ENCODE measurements at places on chromosomes 1 and 21. TPM values are rescaled to one million over a fixed set of nuclear protein-coding genes. Genes with fewer than 3 reads are reported as not detected.
A peak's percentile ranks its signal among the peaks of the same experiment; 100 is the strongest.

DNA sequence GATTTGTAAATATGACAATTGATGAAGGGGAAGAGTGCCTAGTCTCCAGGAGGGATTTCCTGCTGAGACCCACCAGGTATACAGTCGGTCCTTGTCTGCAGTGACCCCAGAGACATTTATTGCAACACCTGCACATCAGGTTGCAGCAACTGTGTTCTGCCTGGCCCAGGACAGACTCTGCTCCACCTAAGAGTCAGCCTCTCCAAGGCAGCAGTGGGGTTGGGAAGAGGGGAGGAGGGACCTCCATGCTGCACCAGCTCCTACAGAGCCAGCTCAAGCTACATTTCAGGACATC is 120.4 kb upstream of the IRF2BP2 start:
- H3K27me3 ChIP-seq = no peaks in the 10 kb centered on the region
- H3K4me1 ChIP-seq = peaks cover 35% of the 10 kb centered on the region
- H3K4me3 ChIP-seq = no peak overlapping the region
- no peaks in the 10 kb centered on the region for H3K36me3 ChIP-seq
- DNase-seq = no peak
- H3K27ac ChIP-seq = no peak overlapping the region

The KIAA1614 gene
- 1.8 TPM for total RNA-seq

The ERICH3 gene
- not detected for total RNA-seq

DNA sequence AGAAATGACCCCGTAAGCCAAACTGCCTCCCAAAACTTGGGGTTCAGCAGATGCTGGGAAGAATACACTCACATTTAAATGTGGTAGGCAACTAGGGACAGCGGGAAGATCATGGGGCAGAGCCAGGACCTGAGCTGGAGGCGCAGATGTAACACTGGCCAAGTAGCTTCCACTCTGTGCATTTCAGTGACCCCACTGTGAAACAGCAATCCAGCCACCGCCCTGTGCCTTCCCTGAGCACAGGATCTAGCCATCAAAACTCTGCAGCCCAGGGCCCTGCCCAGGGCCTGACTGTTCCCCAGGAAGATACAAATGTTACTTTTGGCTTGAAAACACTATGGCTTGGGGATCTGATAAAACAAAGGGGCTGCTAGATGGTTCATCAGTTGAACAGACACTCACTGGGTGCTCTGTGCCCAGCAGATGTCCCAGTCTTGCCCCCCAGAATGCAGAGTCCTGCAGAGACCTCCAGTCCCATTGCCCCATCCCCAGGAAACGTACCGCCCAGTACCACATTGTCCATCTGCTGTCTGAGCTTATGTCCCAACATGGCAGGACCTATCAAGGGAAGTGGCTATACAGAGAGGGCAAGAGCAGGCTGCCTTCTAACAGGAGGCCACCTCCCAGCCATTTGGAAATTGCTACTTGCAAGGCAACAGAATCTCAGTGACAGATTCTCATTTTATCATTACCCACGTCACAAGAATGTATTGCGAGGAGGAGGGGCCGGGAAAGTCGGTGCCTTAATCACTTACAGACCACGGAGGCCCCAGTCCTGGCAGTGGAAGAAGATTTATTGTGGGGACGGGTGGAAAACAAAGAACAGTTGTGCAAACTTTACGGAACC is 124.0 kb downstream of the DMRTB1 start:
- H3K36me3 ChIP-seq = no peaks in the 10 kb centered on the region
- H3K4me3 ChIP-seq = no peak overlapping the region
- peaks cover 4% of the 10 kb centered on the region for H3K4me1 ChIP-seq

- H3K36me3 ChIP-seq = no peaks in the 10 kb centered on the region
- peaks cover 7% of the 10 kb centered on the region for H3K27me3 ChIP-seq
- no peak overlapping the region for H3K27ac ChIP-seq
- DNase-seq = no peak
- H3K4me1 ChIP-seq = peaks cover 5% of the 10 kb centered on the region
Observed at GRCh38 chr1:230708631-230709580, 5.0 kb downstream of the AGT start.

The LCE2A gene
- total RNA-seq = not detected

- H3K27ac ChIP-seq = peak overlapping the region; percentile 8
- H3K4me3 ChIP-seq = no peak overlapping the region
- peaks cover 12% of the 10 kb centered on the region for H3K4me1 ChIP-seq
- H3K36me3 ChIP-seq = peaks cover 6% of the 10 kb centered on the region
Observed at GRCh38 chr1:243501002-243501401, 245.2 kb downstream of the SDCCAG8 start.

DNA sequence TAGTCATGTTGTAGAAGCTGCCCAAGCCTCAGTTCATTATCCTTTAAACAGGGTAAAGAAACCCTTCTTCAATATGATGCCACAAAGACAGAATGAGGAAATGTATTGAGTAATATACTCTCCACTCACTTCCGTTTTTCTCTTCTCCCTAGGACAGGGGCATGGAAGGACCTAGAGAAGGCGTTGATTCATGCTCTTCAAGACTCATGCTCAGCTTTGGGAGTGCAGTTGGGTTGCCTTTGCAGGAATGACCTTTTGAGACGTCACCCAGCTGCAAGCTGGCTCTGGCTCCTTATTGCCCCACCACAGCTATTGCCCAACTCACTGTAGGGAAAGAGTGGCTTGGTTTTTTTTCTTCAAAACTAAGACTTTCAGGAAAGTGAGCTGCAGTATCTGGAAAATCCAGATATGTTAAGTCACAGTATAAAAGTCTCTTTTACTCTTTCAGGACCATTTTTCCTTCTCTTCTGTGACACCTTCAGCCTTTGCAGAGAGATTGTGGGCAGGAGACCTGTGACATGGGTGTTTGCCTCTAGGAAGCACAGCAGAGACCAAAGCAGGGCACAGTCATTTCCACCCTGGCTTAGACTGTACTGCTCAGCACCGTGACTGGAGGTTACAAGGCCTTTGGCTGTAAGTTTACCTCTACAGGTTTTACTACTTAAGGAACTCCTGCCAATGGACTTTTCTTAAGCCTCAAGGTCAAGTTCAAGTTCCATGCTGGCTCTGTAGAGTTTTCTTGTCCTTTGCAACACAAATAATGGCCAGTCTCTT is 39.5 kb downstream of the XCL2 start:
- DNase-seq = peak; percentile 47
- H3K36me3 ChIP-seq = no peaks in the 10 kb centered on the region
- H3K4me1 ChIP-seq = peaks cover 4% of the 10 kb centered on the region
- no peaks in the 10 kb centered on the region for H3K27me3 ChIP-seq

The GJC2 gene
- 1.1 TPM for total RNA-seq

GRCh38 chr1:12245733-12246132 is 15.9 kb downstream of the VPS13D start:
- no peaks in the 10 kb centered on the region for H3K4me1 ChIP-seq
- H3K4me3 ChIP-seq = no peak overlapping the region
- no peaks in the 10 kb centered on the region for H3K27me3 ChIP-seq
- peaks cover 30% of the 10 kb centered on the region for H3K36me3 ChIP-seq
- H3K27ac ChIP-seq = no peak overlapping the region

The LRRC3 gene
- total RNA-seq = under 0.01 TPM

DNA sequence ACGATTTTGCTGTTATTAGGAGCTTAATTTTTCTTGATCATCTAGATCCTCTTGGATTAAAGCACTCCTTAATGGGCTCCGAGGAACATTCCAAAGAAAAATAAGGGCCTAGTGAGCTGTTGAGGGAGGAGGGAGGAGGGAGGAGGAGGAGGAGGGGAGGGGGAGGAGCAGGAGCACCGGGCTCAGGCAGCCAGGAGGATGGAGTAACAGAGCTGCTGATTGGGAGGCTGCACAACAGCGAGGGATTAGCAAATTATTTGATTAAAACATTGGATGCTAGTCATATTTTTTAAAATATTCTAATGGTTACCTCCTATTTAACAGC is 302.1 kb upstream of the RRP15 start:
- H3K27ac ChIP-seq = no peak overlapping the region
- H3K36me3 ChIP-seq = no peaks in the 10 kb centered on the region
- H3K4me3 ChIP-seq = no peak overlapping the region
- H3K4me1 ChIP-seq = no peaks in the 10 kb centered on the region
- no peak for DNase-seq

DNA sequence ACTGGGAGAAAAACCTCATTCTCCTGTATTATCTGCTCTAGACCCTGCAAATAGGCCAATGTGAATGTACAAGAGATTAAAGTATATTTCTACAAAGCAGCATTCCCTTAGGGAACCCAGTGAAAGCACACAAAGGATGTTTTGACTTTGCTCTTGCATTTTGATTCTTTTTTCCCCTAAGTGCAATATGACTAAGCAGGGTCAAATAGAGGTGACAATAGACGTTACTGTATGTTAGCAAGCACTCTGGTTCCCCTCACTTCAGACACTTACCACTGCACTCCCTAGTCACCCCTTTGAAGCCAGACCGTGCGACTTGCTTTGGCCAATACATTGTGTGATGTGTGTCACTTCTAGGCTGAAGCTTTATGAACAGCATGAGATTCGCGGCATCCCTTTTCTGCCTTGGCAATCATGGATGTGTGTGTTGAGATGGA is 209.7 kb downstream of the RHOU start:
- no peak overlapping the region for H3K4me3 ChIP-seq
- H3K27ac ChIP-seq = no peak overlapping the region
- peaks cover 2% of the 10 kb centered on the region for H3K4me1 ChIP-seq
- H3K36me3 ChIP-seq = no peaks in the 10 kb centered on the region
- DNase-seq = peak; percentile 39
- 0 out of 2 replicates have a peak, but pooled peaks cover 4% of the 10 kb centered on the region for H3K27me3 ChIP-seq
